Pulmonary artery endothelial cell (primary cell): ENCODE measurements at places on chromosomes 7 and 10. TPM values are rescaled to one million over a fixed set of nuclear protein-coding genes. Genes with fewer than 3 reads are reported as not detected.

The DOCK1 gene
- 74.0 and 89.6 TPM in 2 replicates for total RNA-seq

The KCNH2 gene
- 0.07 TPM in 1 of 2 replicates, not detected in the other for total RNA-seq

The CASTOR2 gene
- 10.3 and 15.6 TPM in 2 replicates for total RNA-seq

The JMJD1C gene
- 118 and 122 TPM in 2 replicates for total RNA-seq

The TBX20 gene
- 5.9 and 9.9 TPM in 2 replicates for total RNA-seq

The UNC5B gene
- total RNA-seq: 1.3 and 8.0 TPM in 2 replicates

The NUTM2B gene
- total RNA-seq: 0.07 and 0.11 TPM in 2 replicates

The ZCWPW1 gene
- 0.42 and 0.53 TPM in 2 replicates for total RNA-seq

The PPP2R2D gene
- 37.2 and 41.0 TPM in 2 replicates for total RNA-seq

The SND1 gene
- total RNA-seq: 191 and 225 TPM in 2 replicates

The TRPV5 gene
- not detected in 2 replicates for total RNA-seq

The WEE2 gene
- not detected in 2 replicates for total RNA-seq

The PPP1R9A gene
- total RNA-seq: 4.1 and 9.3 TPM in 2 replicates

The OTUD1 gene
- total RNA-seq: 3.9 and 4.9 TPM in 2 replicates

The SAMD9 gene
- total RNA-seq: 13.3 and 14.0 TPM in 2 replicates

The RASSF4 gene
- total RNA-seq: 8.8 and 12.3 TPM in 2 replicates

The OR6B1 gene
- not detected in 2 replicates for total RNA-seq

The DPYSL4 gene
- 10.5 and 14.1 TPM in 2 replicates for total RNA-seq

The DGKB gene
- not detected in 2 replicates for total RNA-seq

The DNA2 gene
- total RNA-seq: 8.1 and 11.1 TPM in 2 replicates
